ENCODE measurements at places on chromosomes 6 and 20.
A peak's percentile ranks its signal among the peaks of the same experiment; 100 is the strongest.

DNA sequence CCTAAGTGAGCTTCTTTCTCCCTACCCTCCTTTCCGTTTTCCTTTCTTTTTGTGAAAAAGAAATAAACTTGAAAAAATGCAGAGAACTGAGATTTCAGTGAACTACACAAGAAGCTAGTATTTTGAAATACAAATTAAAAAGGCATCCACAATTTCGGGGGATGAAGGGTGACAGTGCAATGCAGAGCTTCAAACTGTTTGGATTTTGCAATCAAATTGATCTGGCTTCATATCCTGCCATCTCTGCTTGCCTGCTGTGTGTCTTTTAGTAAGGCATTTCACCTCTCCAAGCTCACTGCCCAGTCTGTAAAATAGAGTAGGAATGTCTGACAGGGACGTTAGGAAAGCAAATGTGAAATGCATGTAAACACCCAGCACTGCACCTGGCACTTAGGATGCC, 258.0 kb downstream of the HACE1 start:
- DNase-seq: no peak

DNA sequence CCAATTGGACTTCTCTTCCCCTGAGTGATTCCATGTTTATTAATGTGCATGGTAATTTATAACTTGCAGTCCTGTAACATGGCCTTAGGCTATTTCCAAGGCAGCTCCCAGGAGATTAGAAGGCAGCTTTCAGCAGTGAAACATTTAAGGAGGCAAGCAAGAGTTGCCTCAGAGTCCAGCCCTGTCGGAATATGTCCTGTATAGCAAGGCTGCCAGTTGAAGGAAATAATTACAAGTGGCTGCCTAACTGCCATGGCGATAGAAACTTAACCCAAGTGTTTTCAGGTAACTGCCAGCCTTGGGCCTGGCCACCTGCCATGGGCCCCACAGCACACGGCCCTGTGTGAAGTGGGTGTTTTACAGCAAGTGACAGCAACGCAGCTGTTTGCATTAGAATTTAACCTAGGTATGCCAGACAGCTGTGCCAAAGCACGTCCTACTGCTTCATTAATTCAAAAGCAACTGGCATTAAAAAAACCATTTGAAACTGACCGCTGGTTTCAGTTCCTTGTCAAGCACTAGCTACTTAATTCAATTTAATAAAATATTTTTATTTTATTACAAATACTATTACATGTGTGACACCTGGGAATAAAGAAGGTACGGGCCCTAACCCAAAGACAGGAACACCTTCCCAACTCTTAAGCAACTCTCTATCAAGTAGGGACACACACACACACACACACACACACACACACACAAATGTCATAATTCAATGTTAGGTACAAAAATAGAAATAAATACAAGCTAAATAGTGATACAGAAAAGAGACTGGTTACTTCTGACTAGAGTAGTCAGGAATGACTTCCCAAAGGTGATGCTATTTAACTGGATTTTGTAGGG, 151.8 kb upstream of the HEY2 start:
- DNase-seq: no peak

GRCh38 chr6:23559587-23560343, 566.2 kb upstream of the NRSN1 start:
- no peak for DNase-seq

GRCh38 chr20:22402550-22402949, 181.8 kb downstream of the FOXA2 start:
- DNase-seq: no peak

GRCh38 chr6:31161216-31162126, 3.1 kb downstream of the TCF19 start:
- no peak for DNase-seq

DNA sequence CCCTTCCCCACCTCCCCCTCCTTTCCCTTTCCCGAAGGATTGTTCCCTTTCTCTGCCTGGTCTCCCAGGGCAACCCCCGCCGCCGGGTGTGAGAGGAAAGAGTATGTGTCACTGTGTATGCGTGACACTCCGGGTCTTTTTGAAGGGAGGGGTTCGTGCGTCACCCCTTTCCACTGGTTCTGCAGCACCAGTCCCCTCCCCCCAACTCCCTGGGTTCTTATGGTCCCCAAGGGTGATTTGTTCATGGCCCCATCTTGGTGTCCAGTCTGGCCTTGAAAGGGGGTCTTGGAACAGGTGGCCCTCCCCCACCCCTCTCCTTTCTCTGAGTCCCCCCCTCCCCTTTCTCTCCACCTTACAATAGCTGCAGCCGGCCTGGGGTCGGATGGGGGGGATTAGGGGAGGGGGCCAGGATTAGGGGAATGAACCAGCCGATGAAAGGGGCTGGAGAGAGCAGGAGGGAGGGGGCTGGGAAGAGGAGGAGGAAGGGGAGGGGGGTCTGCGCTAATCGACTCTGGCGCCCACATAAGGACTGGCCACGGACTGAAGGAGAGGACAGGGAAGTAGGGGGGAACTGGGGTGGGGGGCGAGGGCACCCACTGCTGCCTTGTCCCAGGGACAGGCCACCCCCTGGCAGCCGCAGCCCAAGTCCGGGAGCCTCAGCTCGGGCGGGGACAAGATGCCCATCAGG, 1.3 kb upstream of the RING1 start:
- DNase-seq: peak; percentile 36

- DNase-seq: peak; percentile 50
These were observed at the start of gene THBD for GRCh38 chr20:23049201-23050075. TSS of gene THBD (minus strand) at chr20:23049672. CDS start at chr20:23049504, 168 bp downstream.

GRCh38 chr20:44959082-44959637, 1.0 kb downstream of the TOMM34 start:
- peak; percentile 51 for DNase-seq

GRCh38 chr6:107228754-107229153, 113.4 kb upstream of the BEND3 start:
- DNase-seq: no peak

DNA sequence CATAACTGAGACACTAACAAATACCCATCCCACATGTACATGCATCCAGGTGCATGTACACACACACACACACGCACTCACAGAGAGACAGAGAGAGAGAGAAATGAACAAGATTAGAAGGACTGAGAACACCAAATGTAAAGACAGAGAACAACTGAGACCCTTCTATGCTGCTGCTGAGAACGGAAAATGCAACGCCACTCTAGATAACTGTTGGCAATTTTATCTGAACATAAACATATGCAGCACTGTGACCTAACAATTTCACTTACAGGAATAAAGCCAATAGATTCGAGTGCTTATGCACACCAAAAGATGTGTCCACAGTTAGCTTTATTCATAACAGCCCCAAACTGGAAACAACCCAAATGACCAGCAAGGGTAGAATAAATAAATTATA, 103.8 kb upstream of the LY86 start:
- DNase-seq: no peak

DNA sequence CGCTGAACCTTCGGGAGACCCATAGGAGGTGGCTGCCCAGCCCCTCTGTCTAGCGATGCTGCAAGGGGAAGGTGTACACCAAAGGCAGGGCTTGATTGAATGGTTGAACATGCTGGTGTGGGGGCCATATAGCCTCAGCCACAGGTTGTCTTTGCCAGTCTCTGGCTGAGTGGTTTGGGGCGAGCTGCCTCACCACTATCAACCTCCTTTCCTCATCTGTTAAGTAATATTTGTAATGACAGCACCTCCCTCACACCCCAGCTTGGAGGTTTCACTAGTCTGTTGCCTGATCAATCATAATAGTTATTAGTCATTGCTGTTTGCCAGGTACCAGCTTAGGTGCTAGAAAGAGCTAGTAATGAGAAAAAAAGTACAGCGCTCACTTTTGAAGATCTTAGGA, 11.8 kb upstream of the ZNF831 start:
- DNase-seq: no peak

DNA sequence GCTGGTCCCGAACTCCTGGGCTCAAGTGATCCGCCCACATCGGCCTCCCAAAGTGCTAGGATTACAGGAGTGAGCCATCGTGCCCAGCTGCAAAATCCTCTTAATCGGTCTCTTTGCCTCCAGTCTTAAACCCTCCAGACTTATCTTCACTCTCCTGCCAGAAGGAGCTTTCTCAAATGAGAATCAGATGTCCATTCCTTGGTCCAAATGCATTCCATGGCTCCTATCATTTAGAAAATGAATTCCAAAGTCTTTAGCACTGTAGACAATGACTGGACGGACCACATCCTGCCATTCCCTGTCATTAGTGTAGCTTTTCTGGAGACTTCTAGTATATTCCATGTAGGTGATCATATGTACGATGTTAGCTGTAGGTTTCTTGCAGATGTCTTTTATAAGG, 141.9 kb downstream of the ID4 start:
- no peak for DNase-seq

- no peak for DNase-seq
These were observed 67.2 kb downstream of the POPDC3 start for GRCh38 chr6:105112577-105112976.

- no peak for DNase-seq
These were observed 96.1 kb downstream of the PPP1R14C start for GRCh38 chr6:150238846-150239407.

GRCh38 chr6:125367036-125367782, 65.4 kb upstream of the HDDC2 start:
- DNase-seq: no peak

GRCh38 chr20:41080866-41081265, 52.2 kb downstream of the TOP1 start:
- DNase-seq: no peak

Data from urothelium cell line (cell line).